Fibroblast of skin of left quadriceps (primary cell): ENCODE measurements at places on chromosomes 5 and 9.

DNA sequence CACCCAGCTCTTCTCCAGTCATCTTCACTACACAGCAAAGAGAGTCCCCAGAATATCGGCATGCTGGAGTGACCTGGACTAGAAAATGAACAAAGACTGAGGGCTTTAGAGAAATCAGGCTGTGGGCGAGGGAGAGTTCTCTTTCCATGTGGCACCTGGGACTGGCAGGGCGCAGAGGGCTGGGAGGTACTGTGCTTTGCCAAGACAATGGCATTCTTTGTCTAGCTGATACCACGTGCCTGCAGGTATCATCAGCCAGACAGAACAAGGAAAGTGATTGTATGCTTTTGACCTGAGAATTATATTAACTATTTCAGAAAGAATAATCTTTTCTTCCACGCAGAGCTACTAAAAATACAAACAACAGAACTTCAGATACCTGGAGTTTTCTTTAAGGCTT is 30.5 kb downstream of the DDX31 start:
- no peak for DNase-seq

GRCh38 chr9:19101203-19101602 is 1.5 kb downstream of the HAUS6 start:
- no peak for DNase-seq

GRCh38 chr5:74261421-74261820 is 379.1 kb downstream of the ENC1 start:
- no peak for DNase-seq

DNA sequence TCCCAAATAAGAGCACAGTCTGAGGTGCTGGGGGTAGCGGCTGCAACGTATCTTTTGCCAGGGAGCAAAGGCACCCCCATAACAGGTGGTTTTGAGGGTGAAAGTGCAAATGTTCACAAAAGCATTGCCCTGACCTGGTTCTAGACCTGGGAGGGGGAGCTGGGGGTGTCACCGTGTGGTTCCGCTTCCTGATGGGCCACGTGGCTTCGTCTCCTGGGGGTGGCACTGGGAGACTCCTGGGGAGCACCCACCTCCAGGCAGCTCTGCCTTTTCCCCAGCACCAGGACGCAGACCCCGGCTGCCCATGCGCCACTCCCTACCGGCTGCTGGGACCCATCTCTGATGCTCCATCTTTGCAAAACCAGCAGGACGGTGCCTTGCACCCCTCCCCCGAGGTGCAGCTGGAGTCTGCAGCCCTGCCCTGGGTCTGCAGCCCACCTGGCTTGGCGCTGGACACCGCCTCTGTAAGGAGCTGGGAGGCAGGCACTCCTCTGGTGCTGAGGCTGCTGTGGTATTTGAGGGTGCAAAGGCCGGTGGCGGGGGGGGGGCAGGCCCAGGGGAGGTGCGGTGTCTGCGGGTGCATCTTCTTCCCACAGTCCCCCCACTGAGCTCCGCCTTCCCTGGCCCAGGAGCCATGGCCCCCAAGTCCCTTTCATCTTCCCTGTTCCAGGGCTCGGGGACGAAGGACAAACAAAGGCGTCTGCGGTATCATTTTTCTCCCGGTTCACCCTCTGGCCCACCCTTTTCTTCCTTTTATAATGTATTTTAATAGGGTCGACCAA is 29.8 kb upstream of the RXRA start:
- DNase-seq = no peak

GRCh38 chr9:108994695-108995094 is 18.6 kb downstream of the CTNNAL1 start:
- no peak for DNase-seq

DNA sequence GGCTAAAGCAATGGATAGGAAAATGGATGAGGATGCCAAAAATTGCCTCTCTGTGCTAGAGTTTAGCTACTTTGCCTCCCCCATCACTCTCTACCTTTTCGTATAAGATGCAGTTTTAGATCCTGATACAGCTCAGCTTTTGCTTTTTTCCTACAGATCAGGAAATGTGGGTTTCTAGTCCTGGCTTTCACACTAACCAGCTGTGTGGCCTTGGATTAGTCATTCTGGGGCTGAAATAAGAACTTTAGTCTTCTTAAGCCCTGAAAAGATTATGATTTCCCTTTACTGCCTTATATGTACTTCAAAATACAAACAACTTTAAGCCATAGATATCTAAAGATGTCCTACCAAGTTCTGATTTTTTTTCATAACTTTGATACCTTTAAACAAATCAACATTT is 116.4 kb downstream of the BAAT start:
- no peak for DNase-seq

GRCh38 chr9:91416096-91416712 is 7.4 kb downstream of the NFIL3 start:
- DNase-seq = no peak

- no peak for DNase-seq
Observed at GRCh38 chr5:115306011-115306536, 9.6 kb upstream of the CCDC112 start.

GRCh38 chr5:91142386-91142785 is 240.7 kb downstream of the ARRDC3 start:
- no peak for DNase-seq

GRCh38 chr9:108865037-108865436 is 3.0 kb downstream of the ACTL7A start:
- DNase-seq = no peak

GRCh38 chr5:149251546-149251945 is 20.1 kb upstream of the AFAP1L1 start:
- no peak for DNase-seq

DNA sequence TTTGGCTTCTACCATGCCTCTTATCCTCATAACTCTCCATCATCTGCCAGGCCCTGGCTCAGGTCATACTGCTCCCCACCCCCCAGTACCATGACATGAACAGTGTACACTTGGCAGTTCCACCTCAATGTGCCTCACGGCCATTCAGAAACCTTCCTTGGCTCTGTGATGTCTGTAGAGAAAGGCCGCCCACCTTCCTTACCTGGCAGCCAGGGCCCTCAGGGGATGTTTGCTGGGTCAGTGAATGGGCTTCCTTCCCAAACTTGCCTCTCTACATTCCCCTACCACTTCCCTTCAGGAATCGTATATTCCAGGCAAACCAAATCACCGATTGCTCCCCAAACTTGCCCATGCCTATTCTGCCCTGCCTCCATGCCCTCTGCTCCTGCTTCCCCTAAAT is 101.1 kb downstream of the PSD2 start:
- DNase-seq = no peak

DNA sequence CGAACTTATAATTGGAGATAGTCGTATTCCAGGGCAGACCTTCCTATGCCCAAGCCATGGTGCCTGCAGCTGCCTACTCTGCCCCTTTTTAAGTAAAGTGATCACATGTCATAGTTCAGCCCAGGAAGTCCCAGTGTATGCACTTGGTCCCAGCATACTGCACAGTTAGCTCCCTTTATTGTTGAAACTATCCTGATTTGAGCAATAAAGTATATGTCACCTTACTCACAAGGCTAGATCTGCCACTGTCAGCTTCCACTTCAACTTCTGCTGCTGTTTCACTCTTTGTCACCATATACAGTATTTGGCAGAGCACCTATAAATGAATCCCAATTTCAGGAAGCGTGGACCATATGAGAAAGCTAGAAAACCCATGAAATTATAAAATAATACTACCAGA is 103.8 kb upstream of the PTGER4 start:
- no peak for DNase-seq

GRCh38 chr5:174448662-174449061 is 275.7 kb upstream of the MSX2 start:
- no peak for DNase-seq

DNA sequence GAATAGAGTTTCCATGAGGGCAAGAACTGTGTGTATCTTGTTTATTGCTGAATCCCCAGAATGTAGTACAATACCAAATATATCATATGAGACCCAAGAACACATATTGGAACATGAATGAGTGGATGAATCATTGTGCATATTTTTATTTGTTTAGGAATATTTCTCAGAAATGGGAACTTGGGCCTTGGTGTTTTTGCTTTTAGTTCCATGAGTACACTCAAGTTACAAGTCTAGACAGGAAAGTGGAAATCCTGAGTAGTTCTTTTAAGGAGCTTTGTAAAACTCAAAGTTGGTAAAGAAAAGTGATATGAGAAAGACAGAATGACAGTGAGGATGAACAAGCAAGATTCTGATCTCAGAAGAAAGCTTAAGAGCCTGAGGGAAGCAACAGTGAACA is 647.0 kb downstream of the EFNA5 start:
- DNase-seq = no peak

GRCh38 chr5:33901156-33901555 is 9.4 kb upstream of the ADAMTS12 start:
- peak; percentile 68 for DNase-seq

- DNase-seq = no peak
Observed at GRCh38 chr5:11289733-11290132, 528.7 kb upstream of the DAP start.

DNA sequence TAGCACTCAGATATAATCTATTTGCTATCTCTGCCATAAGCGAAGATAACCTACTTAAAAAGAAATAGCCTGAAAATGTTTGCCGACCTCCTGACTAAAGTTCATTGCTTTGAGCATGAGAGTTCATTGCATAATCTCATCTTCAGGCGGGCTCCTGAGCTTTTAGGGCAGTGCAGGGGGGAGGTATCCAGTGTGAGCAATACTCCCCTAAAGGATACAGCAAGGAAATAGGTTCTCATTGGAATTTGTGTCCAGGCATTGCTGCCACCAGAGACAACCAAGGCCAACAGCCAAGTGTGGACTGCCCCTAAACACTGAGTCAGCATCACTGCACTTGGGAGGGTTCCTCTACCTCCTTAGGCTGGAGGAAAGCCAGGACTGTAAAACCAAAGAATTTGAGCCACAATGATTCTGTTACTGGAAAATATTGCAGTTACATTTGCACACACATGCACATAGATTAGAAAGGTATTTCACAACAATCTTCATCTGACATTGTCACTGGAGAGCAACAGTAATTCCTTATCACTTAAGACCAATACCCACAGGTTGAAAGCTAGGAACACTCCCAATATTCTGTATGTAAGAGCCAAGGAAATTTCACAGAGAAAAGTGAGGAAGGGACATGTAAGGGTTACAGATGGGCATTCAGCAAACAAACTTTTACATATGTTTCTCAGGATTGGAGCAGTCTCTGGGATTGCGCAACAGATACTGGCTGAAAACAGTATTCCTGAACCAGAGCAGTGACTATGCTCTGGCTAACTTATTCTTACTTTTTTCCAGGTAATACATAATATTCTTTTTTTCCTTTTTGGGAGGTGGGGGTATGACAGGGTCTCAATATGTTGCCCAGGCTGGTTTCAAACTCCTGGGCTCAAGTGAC is 98.6 kb upstream of the TLE1 start:
- peak; percentile 95 for DNase-seq

- no peak for DNase-seq
Observed at GRCh38 chr5:172186114-172186695, 1.8 kb downstream of the STK10 start.

DNA sequence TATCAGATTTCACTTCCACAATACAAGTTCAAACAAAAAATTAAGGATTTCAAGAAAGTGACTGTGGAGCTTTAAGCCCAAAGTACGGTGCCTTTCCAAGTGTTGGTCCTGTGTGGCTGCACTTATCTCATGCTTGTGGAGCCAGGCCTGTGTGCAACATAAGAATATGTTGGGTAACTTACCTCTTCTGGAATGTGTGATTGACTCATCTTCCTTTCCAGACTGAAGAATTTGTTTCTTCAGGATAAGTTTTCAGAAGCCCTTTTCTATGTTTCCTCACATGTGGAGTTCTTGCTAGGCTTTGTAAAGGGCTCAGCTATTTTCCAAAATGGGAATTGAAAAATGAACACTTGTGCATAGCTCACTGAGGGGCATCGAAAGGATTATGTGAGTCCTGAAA is 485.1 kb upstream of the PAPPA start:
- DNase-seq = peak; percentile 90

DNA sequence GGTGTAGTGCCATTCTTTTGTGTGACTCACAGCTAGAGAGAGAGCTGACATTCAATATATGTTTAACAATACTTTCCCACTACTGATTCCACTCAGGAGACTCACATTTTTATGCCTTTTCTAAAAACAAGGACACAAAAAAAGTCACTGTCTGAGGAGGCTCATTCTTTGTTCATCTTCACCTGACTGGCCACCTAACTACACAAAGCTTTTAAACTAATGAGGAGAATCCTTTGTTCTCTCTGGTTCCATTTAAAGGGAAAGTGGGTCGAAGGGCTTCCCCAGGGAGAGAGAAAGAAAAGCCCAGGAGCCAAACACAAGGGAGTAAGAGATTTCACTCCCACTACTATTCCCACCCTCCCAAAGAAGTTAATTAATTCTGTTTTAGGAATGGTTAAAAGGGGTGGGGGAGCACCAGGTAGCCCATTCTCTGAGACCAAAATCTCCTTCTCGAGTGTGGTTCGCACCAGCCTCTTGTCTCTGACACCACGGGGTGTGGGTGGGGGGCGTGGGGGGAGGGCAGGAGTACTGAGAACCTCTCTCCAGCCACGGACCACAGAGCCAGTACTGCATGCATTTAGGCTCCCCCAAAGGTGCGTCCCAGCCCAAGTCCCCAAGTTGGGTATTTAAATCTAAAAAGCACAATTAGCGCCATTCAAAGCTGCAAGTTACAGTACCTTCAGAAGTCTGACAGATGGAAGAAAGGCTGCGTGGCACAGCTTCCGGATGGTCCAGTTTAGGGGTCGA is 747 bp downstream of the TRPM3 start:
- DNase-seq = no peak

- DNase-seq = no peak
Observed at GRCh38 chr9:93361995-93362394, 89.5 kb upstream of the FAM120A start.

GRCh38 chr9:111730937-111731567 is 63.7 kb downstream of the SHOC1 start:
- no peak for DNase-seq

GRCh38 chr5:174733091-174733690 is 8.8 kb downstream of the MSX2 start:
- no peak for DNase-seq

GRCh38 chr5:28451483-28451882 is 1413.1 kb upstream of the CDH9 start:
- DNase-seq = no peak

DNA sequence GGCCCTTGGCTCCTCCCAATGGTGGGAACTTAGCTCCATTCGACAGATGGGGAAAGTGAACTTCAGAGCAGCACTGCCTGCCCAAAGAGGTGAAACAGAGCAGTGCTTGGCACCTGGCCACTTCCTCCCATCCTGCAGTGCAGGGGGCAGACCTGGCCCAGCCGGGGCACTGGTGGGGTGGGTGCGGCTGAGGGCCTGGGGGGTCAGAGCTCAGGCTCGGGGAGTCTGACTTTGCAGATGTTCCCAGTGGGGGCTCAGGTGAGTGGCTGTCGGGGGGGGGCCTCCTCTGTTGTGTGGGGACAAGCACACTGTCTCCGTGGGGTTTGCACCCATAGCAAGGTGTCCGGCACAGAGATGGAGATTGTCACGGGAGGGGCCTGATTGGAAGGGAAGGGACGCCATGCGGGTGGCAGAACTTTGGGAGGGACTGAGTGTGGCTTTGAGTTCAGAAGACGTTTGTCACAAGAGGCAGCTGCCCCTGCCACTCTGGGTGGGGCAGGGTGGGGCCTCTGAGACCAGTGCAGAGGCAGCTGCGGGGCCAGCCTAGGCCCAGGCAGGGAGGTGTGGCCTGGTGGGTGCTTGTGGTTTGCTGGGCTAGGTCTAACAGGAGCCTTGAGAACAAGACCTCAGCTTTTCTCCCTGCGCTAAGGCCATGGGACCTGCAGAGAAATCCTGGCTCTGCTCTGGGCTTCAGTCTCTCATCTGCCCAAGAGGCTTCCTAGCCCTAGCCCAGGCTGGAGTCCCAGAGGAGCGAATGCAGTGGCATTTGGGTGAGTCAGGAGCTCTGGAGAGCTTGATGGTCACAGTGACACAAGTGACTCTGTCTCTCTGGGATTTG is 2.5 kb downstream of the MYMK start:
- no peak for DNase-seq
